Right renal cortex interstitium (tissue), 3 donors: ENCODE measurements at places on chromosomes 7 and 10. TPM values are rescaled to one million over a fixed set of nuclear protein-coding genes. Genes with fewer than 3 reads are reported as not detected.

DNA sequence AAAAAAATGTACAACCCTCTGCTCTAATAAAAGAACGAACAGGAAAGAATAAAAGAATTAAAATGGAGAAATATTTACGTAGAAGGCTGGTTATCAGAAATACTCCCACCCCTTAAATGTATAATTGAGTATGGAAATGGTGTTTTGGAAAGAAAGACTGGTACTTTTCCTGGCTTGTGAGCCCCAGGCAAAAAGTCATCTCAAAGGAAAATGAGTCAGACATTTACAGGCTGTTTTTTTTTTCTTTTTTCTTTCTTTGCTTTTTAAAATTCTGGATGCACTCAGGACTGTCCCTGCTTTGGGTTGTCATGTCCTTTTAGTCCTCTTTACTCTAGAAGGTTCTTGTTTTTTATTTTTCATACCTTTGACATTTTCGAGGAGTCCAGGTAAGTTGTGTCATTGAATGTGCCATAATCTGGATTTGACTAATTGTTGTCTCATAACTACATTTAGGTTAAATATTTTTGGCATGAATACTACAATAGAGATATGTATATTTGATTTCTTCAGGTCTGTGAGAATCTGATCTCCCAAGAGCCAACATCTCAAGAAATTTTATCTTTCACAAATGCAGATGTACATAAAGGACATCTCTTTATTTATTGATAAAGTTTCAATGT lies 313.0 kb upstream of the GLI3 start:
- no peak for DNase-seq

GRCh38 chr10:70355051-70356021 lies 27.1 kb downstream of the LRRC20 start:
- DNase-seq: no peak

H2BK1 gene
- not detected for polyA plus RNA-seq

- DNase-seq: no peak
Measured at GRCh38 chr10:69902835-69903535, 101.3 kb downstream of the COL13A1 start.

DNA sequence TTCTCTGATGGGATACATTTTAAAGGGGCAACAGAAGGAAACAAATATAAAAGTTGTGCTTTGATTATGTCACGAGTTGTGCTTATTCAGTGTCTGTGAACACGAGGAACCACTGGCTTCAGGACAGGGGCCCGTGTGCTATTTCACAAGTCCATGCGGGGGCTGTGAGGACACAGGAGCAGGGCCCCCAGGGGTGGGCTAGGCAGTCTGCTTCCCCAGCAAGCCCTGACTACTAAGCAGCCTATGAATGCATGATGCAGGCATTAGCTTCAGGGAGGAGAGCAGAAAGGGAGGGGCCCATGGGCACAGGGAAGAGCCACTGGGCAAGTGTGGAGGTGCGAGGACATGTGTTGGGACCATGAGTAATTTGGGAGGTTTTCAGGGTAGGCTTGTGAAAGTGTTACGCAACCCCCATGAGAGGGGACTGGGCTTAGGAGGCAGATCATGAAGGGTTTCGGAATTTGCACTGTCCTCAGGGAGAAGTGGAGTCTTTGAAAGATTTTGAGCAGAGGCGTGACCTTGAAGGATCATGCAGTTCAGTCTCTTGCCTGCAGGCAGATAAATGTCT lies 424.9 kb downstream of the CALN1 start:
- no peak for DNase-seq

CHST15 gene
- 19.3 TPM for polyA plus RNA-seq

GRCh38 chr7:16813232-16813616 lies 8.4 kb upstream of the AGR2 start:
- DNase-seq: no peak

GRCh38 chr10:129628823-129629222 lies 161.8 kb downstream of the MGMT start:
- no peak for DNase-seq

TRIM50 gene
- 0.21 TPM for polyA plus RNA-seq

CRTAC1 gene
- polyA plus RNA-seq: 22.0 TPM

DNA sequence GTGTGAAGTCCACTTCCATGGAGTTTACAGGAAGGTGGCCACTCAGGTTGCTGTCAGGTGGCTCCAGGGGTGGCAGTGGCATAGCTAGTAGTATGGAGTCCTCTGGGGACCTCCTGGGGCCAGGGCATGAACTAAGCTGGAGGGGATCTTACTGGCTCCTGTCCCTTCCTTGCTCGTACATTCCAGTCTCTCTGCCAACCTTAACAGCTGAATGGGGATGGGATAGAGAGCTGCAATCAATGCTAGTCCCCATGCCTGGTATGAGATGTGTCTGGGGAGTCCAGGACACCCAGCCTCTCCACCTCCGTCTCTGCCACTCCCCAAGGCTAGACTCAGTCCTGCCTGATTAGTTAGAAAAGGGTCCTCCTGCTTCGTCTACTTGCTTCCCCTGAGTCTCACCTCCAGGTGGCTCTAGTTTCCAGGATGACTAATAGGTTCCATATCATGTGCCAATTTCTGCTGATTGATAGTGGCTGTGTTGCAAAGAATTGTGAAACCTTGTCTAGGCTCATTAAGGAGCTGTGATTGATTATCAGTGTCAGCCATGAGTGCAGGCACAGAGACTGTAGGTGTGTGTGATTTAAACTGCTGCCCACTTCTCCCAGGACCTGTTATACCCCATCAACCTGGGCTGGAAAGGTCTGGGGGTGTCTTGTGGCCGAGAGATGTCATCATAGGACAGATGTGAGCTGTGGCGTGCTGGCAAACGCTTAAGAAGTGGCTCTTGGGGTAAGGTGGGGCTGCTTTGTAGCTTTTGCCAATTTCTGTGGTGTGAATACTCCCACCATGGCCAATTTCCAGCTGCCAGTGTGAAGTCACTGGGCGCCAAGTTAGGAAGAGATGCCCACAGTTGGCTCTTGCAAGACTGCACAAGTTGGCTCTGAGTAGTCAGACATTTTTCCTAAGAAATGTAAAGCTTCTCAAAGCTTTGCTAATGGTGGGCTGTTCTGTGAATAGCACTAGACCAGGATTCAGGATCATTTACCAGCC lies 59.8 kb downstream of the COL13A1 start:
- no peak for DNase-seq

BPGM gene
- polyA plus RNA-seq: 47.6 TPM
